ENCODE measurements at places on chromosomes 12 and 14.

GRCh38 chr14:73720636-73721035 is 6.5 kb upstream of the PNMA1 start:
- DNase-seq, result no peak

DNA sequence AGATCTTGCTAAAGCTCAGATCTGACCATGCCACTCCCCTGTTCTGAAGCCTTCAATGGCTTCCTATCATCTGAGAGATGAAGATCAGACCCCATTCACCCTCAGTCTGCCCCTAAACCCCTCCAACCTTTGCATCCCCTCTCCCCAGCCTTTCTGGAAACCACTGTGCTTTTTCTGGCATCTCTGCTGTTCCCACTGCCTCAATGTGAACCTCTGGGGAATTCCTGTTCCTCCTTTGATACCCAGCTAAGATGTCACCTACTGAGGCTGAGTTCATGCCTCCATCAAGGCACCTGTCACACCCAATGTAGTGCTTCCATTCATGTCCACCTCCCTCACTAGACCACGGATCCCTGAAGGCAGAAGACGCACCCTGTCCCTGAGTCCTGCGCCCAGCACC is 19.3 kb downstream of the CYP46A1 start:
- DNase-seq, result no peak

DNA sequence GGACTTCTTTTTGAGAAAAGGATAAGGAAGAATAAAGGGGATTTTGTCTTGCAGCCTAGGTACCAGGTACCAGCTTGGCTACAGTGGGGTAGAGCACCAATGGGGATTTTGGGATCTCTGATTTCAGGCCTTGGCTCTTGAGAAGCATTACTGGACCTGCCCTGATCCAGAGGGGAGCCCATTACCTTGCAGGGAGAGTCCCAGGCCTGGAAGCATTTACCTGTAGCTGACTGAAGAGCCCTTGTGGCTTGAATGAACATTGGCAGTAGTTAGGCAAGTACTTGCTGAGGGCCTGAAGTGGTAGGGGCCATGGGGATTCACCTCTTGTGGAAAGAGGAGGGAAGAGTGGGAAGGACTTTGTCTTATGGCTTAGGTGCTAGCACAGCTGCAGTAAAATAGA is 308.2 kb upstream of the FBXO33 start:
- DNase-seq, result no peak

DNA sequence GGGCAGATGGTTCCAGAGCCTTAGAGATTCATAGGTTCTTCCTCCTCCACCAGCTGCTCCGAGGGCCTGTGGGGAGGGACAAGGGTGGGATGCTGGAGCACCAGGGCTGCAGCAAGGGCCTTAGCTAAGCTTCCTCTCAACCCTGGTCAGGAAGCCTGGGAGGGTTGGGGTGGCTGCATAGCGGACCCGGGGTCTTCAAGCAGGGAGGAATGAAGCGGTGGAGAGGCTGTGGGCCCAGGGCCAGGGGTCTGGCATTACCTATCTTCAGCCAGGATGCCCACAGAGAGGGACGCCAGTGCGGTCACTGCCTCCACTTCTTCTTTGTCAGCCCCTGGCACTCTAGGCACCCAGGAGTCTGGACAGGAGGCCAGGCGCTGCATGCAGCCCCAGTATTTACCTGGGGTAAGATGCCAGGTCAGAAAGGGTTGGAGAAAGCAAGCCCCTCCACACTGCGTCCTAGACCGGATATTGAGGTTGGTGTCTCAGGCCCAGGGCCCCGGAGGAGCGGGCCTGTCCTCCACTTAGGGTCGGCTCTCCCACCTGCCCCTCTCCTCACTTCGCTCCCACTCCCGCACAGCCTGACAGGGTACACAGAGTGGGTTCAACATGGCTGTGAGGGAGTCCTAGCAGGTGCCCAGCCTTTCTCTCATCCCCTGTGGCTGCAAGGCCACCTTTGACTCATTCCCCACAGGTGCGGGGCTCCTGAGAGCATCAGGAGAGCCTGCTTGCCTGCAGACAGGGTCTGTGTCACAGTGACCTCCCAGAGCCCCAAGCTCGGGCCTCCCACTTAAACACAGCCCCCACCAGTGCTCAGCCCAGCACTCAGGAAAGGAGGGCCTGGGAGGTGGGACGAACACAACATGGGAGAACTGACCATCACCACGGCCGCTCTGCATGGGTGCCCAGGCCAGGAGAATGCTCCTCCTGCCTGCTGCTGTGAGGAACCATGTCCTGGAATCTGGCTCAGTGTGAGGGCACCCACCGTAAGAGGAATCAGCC is 11.1 kb downstream of the SLC48A1 start:
- no peak for DNase-seq

GRCh38 chr14:93023039-93023438 is 92.7 kb downstream of the ITPK1 start:
- peak; percentile 38 for DNase-seq

DNA sequence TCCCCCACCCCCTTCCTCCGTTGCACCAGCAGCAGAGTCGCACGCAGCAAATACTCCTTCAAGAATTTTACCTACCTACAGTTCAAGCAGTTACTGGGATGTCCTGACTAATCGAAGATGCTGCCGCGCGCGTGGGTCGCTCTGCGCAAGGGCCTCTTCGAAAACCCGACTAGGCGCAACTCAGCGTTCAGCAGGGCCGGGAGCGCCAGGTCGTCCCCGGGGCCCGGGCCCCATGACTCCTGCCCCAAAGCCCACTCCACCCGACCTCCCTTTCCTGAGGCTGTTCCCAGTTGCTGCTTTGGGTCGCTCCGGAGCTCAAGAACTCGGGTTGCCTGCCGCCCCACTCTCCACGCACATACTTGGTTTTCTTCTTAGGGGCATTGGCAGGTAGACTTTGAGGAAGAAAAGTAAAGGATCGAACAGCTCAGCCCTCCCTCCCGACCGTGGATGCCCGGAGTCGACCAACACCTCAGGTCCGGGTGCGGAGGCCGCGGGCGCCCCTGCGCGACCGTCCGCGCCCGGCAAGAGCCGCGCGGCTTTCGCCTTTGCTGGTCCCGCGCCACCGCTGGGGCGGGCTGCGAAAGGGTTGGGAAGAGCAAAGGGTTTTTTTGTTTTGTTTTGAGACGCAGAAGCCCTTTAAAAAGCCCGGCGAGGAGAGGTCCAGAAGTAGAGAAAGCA is 1.9 kb downstream of the BMP4 start:
- DNase-seq, result no peak

DNA sequence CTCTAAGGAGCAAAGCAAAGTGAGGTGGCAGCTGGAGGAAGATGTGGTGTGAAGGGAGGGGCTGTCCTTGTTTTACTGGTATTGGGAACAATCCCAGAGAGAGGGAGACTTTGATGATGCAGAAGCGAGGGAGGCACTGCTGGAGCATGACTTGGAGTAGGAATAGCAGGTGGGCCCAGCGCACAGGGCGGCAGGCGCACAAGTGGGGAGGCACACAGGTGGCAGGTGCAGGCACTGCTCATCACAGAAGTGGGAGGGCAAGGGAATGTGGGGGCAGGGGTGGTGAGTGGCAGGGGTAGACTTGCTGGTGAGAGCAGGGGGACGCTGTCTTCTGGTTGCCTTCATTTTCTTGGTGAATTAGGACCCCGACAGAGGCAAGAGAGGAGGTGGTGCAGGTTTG is 11.5 kb upstream of the IFI27 start:
- DNase-seq, result no peak

GRCh38 chr12:25493682-25494081 is 59.4 kb downstream of the LMNTD1 start:
- no peak for DNase-seq

GRCh38 chr14:73661872-73662271 is 17.1 kb downstream of the DNAL1 start:
- peak; percentile 7 for DNase-seq

- DNase-seq, result peak; percentile 6
Observed at GRCh38 chr12:10959804-10960203, 20.7 kb upstream of the TAS2R14 start.

DNA sequence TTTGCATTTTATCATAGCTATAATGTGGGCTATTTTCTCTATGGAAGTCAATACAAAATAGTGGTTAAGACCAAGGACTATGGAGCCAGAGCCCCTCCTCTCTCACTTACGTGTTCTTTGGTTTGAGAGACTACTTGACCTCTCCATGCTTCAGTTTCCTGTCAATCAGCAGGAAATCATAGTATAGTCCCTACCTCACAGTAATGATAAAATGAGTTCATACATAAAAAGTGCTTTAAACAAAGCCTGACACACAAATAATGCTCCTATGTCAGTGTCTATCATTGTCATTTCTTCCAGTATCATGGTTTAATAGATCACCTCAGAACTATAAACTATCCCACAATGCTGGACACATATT is 90.4 kb downstream of the MED13L start:
- no peak for DNase-seq

DNA sequence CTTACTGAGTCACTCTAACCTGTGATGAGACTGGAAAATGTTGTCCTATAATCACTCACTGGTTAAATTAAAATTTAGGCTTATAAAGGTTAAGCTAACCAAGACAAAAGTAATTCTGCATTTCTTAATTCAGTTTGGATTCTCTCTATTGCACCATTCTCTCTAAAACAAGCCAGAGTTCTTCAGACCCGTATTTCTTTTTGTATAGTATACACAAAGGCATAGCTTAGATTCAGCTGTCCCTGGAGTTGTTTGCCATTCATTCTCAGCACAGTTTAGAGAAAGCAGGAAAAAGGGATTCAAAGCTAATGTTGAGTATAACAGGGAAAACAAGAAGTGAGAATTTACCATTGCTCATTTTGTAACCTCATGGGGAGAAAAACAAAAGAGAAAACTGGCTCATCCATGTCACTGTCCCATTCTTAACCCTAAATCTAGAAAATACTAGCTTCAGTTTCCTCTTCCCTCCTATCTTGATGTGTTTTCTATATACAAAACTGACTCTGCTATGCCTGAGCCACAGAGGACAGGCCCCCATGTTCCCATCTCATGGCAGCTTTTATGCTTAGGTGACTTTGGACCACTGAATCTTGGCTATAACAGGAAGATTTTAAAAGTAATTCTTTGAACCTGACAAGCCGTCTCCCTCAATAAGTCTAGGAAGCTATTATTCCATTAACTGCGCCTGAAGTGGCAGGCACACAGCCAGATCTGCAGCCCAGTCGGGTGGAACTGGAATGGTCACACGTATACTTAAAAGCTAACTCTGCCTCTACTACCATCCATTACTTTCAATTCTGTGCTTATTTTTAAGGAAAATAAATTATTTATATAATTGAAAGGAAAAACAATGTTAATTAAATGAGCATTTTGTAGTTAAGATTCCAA is 7.0 kb downstream of the AREL1 start:
- no peak for DNase-seq

GRCh38 chr14:21023174-21023573 is 1.7 kb downstream of the NDRG2 start:
- no peak for DNase-seq

DNA sequence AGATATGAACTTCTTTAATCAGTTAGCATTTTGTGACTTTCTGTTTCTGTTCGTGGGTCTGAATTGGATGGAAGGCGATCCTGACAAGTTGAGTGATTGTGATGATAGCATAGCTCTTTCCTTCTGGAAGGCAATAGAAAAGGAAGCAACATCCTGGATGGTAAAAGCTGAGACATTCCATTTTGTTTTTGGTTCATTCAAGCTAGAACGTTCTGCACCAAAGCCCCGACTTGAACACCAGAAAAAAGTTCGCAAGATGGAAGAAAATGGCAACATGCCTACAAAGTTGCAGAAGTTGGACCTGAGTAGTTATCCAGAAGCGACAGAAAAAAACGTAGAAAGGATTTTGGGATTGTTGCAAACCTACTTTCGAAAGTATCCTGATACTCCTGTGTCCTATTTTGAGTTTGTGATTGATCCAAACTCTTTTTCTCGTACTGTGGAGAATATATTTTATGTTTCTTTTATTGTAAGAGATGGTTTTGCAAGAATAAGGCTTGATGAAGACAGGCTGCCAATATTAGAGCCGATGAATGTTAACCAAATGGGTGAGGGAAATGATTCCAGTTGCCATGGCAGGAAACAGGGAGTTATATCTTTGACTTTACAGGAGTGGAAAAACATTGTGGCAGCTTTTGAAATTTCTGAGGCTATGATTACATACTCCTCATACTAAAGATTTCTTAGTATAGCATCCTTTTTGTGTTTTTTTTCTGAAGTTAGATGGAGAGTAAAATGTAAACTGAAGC is 896 bp downstream of the EID3 start:
- no peak for DNase-seq

GRCh38 chr12:101204602-101205304 is 5.3 kb downstream of the SLC5A8 start:
- no peak for DNase-seq

- DNase-seq, result peak; percentile 60
Observed at GRCh38 chr14:75184492-75184891, 8.1 kb upstream of the TMED10 start.

DNA sequence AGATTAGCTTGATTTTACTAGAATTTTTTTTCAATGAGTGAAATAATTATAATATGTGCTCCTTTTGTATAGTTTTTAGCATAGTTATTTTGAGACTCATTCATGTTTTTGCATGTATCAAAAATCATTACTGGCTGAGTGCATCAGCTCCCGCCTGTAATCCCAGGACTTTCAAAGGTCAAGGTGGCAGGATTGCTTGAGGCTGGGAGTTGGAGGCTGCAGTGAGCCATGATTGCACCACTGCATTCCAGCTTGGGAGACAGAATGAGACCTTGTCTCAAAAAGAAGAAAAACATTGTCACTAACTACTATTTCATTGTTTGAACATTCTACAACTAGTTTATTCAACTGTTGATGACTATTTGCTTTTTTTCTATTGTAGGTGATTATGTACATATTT is 802.7 kb downstream of the SLC16A7 start:
- DNase-seq, result no peak

- DNase-seq, result peak; percentile 8
Observed at GRCh38 chr14:101559624-101560533, 1.4 kb upstream of the DIO3 start.

DNA sequence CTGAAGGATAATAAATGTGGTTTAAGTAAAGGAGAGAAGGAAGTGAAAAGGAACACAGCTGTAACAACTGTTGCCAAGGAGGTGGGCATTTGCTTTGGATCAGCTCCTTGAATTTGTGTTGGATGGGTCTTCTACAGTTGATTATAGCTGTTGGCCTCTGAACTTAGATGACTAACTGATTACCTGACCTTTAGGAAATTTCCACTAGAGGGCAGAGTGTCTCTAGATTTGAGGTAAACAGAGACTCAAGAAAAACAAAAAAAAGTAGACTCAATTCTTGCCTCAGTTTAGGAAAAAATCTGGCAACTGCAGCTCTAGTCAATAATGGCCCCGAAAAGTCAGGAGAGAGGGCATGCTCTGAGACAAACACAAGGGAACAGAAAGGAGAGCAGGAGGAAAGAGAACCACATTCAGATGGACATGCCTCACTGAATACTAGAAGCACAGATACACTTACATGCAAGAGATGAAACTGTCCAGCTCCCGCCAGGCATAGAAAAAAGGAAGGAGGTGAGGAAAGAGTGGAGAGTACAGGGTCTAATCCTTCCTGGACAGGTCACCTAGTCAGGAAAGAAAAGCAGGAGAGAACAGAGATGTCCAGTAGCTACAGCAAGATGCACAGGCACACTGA is 20.6 kb downstream of the COX14 start:
- peak; percentile 56 for DNase-seq

DNA sequence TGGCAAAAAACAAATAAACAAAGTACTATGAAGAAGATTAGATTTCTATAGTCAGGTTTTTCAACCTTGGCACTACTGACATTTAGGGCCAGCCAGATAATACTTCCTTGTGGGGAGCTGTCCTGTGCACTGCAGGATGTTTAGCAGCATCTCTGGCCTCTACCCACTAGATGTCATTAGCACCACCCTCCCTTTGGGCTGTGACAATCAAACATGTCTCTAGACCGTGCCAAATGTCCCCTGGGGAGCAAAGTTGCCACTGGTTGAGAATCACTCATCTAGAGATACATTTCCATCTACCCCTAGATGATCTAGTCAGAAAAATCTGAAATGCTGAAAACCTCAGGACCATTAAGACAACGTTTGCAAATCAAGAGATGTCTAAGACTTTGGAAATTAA is 29.9 kb downstream of the SRRM4 start:
- DNase-seq, result no peak

All from fibroblast of skin of right biceps (primary cell).